ENCODE measurements at places on chromosomes 3 and 15. TPM values are rescaled to one million over a fixed set of nuclear protein-coding genes. Genes with fewer than 3 reads are reported as not detected.

Gene GANC
- 22.5 TPM for polyA plus RNA-seq

Gene MED12L
- 0.06 TPM for polyA plus RNA-seq

Gene CELSR3
- polyA plus RNA-seq, result 0.88 TPM

Gene RCN2
- polyA plus RNA-seq, result 68.5 TPM

Gene MST1R
- polyA plus RNA-seq, result 0.64 TPM

Gene IL17RE
- 2.2 TPM for polyA plus RNA-seq

Gene CDCP1
- 1.3 TPM for polyA plus RNA-seq

Gene SELENOK
- polyA plus RNA-seq, result 20.3 TPM

Gene KBTBD13
- not detected for polyA plus RNA-seq

Gene EOMES
- polyA plus RNA-seq, result not detected

Gene GOLGA6D
- not detected for polyA plus RNA-seq

Measured in BJ (cell line).